ENCODE measurements at places on chromosomes 5 and 9.

- no peak for DNase-seq
Observed at GRCh38 chr5:39720136-39720535, 295.4 kb upstream of the DAB2 start.

DNA sequence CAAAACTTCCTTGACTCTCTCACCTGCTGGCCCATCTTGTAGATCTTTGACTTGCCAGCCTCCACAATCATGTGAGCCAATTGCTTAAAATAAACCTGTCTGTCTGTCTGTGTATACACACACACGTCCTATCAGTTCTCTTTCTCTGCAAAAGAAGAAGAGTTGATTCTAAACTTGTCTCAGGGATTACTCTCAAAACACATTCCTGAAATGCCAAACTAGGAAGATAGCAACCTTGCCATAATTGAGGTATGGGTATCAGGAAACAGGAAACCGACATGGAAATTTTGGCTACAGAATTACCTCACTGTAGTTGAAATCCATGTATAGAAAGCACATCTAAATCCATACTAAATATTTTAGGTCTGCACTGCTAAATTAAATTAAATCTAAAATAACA is 483.4 kb downstream of the PLK2 start:
- DNase-seq: no peak

GRCh38 chr5:38575476-38575875 is 19.0 kb upstream of the LIFR start:
- no peak for DNase-seq

DNA sequence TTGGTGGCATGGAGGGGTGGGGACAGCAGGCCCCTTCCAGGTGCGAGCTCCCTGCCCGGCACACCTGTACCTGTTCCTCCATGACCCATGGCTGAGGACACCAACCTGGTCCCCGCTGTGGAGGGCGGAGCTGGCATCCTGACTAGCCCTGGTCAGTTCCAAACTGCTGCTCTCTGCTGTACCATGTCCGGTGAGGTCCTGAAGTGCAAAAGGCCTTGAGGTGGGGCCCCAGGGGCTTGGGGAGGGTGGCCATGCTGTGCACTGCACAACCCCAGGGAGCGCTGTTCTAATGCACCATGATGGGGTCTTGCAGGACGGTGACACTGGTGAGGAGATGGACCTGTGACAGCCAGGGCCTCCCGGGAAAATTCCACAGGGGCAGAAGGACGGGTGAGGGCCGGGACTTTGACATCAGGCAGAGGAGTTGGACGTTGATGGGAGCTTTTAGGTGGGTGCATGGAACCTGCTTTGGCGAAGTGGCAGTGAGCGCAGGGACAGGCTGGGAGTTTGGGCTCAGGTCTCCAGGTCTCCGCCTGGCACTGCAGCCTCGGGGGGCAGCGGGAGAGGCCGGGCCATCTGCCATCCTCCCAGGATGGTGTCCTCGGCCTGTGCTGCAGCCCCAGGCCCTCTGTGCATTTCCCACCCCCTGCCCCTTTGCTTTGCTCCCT is 38.9 kb downstream of the COL5A1 start:
- no peak for DNase-seq

GRCh38 chr9:98790842-98791607 is 5.3 kb downstream of the ANKS6 start:
- DNase-seq: peak; percentile 62

- peak; percentile 85 for DNase-seq
Observed at GRCh38 chr5:134184155-134185135, 7.7 kb upstream of the SKP1 start.

DNA sequence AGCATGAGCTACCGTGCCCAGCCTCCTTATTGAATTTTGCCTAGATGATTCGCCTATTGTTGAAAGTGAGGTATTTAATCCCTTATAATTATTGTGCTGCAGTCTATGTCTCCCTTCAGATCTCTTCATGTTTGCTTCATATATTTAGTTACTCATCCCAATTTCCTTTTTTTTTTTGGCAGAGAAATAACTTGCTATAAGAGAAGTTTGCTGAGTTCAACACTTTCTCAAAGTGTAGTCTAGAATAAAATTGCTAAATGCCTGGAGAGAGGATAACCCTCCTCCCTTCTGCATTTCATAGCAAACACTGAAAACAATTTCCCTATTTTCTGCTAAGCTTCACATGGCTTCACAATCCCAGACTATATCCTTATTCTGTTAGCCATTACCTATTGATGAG is 136.6 kb upstream of the CD180 start:
- no peak for DNase-seq

- DNase-seq: peak; percentile 11
Observed at GRCh38 chr9:109319626-109320241, 1.1 kb downstream of the EPB41L4B start.

GRCh38 chr5:177611446-177612214 is 11.7 kb downstream of the B4GALT7 start:
- no peak for DNase-seq

DNA sequence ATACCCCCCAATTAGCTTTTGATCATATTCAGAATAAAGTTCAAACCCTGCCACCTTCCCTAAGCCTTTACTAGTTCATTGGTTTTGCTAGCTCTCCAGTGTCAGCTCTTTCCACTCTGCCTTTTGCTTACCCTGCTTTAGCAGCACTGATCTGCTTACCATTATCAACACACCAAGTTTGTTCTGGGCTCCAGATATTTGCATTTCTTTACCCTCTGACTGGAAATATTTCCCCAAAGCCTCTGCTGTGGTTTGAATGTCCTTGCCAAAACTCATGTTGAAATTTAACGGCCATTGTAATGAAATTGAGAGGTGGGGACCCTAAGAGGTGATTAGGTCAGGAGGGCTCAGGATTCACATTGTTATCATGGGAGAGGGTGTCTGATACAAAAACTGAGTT is 99.5 kb downstream of the GCNT1 start:
- no peak for DNase-seq

- DNase-seq: no peak
Observed at GRCh38 chr9:125690679-125691078, 16.3 kb downstream of the MAPKAP1 start.

- DNase-seq: no peak
Observed at GRCh38 chr5:150604894-150605440, 35.5 kb upstream of the SYNPO start.

- no peak for DNase-seq
Observed at GRCh38 chr9:129718647-129719046, 34.2 kb downstream of the PTGES start.

DNA sequence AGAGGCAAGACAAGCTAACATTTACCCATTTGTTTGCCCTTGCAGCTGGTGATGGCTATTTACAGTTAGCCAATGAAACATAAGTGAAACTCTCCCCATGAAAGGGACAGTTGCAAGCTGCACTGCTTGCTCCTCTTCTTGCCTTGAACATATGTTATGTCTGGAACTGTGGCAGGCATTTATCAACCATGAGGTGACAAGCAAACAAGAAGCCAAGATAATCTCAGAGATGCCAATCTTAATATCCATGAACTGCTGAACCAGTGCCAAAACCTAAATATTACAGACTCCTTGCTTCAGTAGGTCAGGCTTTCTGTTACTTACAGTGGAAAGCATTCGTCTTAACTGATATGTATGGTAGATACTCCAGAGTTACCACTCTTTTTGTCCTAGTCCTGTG is 133.4 kb downstream of the ACTBL2 start:
- no peak for DNase-seq

DNA sequence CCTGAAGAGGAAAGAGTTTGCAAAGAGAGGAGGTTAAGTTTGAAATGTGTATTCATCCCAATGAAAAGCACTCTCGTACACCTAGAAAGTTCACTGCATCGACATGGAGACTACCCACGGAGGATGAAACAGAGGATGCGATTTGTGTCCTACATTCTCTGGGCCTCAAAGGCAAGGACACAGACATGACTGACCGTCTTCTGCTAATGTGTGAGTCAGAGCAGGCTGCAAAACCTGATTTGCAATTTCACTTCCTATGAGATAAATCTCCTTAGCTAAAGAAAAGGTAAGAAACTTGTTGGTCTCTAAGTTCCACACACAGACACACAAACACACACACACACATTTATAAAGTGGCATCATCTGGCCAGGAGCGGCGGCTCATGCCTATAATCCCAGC is 98.6 kb downstream of the GNAQ start:
- no peak for DNase-seq

- no peak for DNase-seq
Observed at GRCh38 chr5:76805821-76806505, 12.9 kb upstream of the F2RL1 start.

GRCh38 chr5:5295351-5295750 is 127.1 kb upstream of the ICE1 start:
- DNase-seq: no peak

GRCh38 chr9:2215921-2216441 is 200.8 kb downstream of the SMARCA2 start:
- DNase-seq: no peak

GRCh38 chr5:117394506-117395157 is 820.0 kb upstream of the SEMA6A start:
- no peak for DNase-seq

GRCh38 chr5:150075233-150075632 is 11.1 kb downstream of the CSF1R start:
- peak; percentile 4 for DNase-seq

DNA sequence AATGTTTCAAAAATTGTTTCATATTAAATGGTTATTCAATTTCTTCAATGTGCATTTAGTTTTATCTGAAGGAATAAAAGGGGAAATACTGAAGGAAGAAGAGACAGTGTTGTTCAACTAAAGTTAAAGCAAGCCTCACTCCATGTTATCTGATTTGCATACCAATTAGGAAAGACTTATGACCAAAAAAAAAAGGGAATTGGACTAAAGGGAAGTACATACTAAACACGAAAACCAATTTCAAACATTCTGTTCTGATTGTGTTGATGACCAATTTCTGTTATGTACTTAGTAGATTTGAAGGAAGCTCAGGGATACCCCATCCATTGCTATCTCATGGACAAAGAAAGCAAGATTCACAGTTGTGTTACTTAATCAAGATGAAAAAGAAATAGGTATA is 4.9 kb upstream of the GAPT start:
- no peak for DNase-seq

DNA sequence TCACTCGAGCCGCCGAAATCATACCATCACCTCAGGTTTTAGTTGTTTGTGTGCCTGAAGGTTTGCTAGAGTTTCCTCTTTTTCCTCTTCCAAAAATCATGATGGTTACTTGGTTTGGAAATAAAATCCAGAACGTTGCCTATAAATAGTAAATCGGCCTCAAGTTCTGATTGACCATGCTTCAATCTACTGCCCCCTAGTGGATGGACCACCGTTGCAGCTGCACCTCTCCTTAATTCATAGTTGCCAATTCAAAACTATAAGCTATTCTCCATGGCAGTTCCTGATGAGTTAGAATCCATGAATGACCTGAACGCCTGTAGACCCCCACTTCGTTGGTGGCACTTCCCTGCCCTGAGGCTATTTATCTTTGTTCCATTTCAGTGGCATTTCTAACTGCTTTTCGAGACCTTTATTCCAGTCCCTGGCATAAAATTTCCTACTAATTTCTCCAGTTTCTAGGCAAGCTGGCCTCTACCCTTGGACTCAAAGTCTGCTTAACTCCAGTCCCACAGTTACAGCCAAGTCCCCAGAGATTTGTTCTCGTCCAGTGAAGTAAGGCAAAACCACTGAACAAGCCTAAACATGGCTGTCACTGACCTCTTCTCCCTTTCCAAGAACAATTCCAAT is 422.6 kb downstream of the EFNA5 start:
- DNase-seq: peak; percentile 53

- no peak for DNase-seq
Observed at GRCh38 chr5:76162335-76162734, 79.2 kb downstream of the SV2C start.

GRCh38 chr5:112795342-112795741 is 57.7 kb downstream of the APC start:
- DNase-seq: no peak

DNA sequence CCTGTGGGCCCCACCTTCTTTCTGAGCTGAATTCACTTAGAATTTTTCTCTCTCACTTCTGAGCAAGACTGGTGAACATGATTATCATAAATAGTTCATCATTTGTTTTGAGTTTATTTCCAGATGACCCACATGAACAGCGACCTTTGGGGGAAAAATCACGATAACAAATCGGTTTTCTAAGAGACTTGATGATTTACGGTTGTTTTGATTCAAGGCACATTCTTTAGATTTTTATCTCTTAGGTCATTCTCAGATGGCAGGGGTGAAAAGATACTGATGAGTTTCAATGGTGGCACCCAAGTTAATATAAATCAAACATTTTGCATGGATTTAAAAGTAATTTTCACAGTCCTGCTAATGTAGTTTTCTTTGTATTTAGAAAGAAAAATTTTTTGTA is 95.1 kb downstream of the DMXL1 start:
- DNase-seq: no peak

DNA sequence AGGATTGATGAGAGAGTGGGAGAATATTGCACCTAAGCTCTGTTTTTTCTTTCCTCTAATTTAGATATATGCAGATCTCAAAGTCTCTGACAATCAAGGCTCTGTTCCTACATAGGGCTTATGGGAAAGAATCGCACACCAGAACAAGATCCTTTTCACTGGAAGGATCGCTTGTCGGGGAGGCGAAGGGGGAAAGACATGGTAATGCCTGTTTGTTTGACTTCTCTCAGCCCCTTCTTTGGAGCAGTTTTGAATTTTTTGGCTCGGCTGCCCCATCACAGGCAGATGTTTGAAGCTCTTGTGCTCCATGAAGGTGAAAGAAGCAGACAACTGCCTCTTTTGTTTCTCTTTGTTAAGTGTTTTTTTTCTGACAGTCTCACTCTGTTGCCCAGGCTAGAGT is 599.9 kb upstream of the ZNF608 start:
- no peak for DNase-seq

- DNase-seq: no peak
Observed at GRCh38 chr5:89095341-89095740, 212.4 kb upstream of the MEF2C start.

Measured in activated CD4-positive, alpha-beta T cell treated with anti-CD3 and anti-CD28 coated beads, Interleukin-2, amount 10 ng/mL, durations not matched to agents 7 days and 5 days (primary cell).